CD8-positive, alpha-beta T cell (primary cell): ENCODE measurements at places on chromosomes 12 and 14.
A peak's percentile ranks its signal among the peaks of the same experiment; 100 is the strongest.

DNA sequence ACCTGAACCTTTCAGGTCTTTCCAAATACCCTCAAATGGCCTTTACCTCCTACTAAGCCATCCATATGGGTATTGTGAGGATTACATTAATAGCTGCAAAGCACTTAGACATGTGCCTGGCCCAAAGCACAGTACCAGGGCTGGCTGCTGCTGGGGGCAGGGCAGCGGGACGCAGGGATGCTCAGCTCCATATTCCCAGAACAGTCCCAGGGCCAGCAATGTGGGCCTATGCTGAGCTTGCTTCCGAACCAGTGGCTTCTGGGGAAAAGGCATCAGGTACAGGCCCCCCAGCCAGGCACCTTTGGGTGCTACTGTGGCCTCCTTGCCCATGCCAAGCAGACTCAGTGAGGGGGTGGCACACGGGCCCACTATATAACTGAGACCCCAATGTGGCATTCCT is 10.4 kb downstream of the ACTN1 start:
- no peak for DNase-seq

GRCh38 chr14:34711169-34711568 is 3.2 kb downstream of the CFL2 start:
- no peak for DNase-seq

DNA sequence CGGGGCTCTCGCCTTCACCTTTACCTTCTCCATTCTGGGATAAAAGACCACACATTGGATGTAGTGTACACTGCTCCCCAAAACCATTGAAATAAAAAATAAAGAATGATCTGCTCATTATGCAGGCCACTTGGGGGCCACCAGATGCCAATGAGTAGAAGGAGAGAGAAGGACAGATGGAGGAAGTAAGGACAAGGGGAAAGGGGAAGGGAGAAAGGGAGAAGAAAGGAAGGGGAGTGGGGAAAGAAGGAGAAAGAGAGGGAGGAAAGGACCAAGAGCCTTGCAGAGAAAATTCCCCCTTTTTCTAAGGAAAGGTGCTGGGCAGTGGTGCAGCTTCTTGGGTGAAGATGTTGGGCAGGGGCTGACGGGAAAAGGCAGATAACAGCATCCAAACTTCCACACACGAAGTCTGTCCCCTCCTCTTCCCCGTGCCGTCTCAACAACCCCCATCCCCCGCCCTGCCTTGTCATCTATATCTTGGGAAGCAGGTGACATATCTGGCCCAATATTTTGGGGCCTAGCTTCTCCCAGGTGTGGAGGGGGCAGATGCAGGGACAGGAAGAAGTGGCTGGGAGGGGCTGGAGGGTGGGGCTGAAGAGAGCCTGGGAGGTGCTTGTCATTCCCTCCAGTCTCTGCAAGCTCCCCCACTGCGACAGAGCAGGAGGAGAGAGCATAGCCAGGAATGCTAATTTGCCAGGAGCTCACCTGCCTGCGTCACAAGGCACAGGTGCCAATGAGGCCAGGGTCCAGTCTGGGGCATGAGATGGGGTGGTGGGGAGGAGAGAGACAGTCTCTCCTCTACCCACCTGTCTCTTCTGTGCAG is 107.5 kb downstream of the SINHCAF start:
- no peak for DNase-seq

- DNase-seq: no peak
These were observed 29.3 kb downstream of the PPM1A start for GRCh38 chr14:60278350-60278749.

- DNase-seq: no peak
These were observed 147.5 kb downstream of the KITLG start for GRCh38 chr12:88432531-88433490.

- DNase-seq: no peak
These were observed 5.7 kb downstream of the NEDD8 start for GRCh38 chr14:24226473-24226872.

GRCh38 chr14:64195199-64195598 is 99.0 kb downstream of the ESR2 start:
- DNase-seq: no peak

- DNase-seq: no peak
These were observed 15.3 kb downstream of the RNASE2 start for GRCh38 chr14:20970647-20970982.

- DNase-seq: no peak
These were observed 4.8 kb upstream of the SERPINA9 start for GRCh38 chr14:94480809-94481208.

GRCh38 chr12:110371408-110372055 is 32.0 kb downstream of the ANAPC7 start:
- no peak for DNase-seq

DNA sequence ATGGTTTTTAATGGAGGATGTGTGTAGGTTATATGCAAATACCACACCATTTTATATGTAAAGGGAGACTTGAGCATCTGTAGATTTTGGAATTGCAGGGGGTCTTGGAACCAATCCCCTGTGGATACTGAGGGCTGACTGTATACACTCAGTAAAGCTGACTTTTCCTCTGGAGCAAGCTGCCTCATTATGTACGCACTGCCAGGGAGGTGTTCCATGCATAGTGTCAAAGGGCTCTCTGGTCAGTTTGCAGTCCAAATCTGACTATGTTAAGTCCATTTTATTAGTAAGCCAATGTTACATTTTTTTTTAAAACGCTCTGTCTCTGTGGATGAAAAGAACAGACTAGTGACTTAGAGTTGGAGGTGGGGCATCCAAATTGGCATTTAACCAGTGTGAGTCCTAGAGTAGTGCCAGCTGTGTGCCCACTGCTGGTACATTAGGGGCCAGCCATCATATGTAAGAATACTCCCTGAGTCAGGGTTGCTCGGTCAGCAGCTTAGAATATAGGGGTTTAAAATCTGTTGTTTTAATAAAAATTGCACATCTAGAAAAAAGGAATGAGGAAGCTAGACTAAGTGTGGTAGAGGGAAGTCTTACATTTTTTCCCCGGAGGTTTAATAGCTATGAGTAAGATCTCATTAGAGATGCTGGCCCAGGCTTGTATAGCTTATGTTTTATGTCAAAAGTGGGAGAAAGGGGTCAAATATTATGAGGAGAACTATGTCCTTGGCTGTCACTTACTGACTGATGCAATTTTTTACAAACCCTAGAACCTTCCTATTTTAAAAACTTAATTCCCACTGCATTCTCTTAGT is 87.0 kb downstream of the TESC start:
- no peak for DNase-seq

DNA sequence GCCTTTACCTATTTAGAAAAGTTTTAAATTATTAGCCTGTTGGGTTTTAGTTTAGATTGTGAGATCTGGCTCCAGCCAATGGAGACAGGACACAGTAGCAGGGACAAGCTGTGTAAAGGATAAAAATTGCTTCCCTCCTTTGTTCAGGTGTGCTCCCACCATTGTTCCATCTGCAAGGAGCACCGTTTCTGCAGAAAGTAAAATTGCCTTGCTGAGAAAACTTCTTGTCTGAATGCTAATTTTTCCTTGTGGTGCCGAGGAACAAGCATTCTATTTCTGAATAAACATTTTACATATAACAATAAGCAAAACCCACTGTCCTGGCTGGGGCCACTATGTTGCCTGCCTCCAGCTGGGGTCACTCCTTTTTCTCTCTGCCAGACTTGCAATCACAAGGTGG is 72.7 kb upstream of the ZFP36L1 start:
- DNase-seq: no peak

DNA sequence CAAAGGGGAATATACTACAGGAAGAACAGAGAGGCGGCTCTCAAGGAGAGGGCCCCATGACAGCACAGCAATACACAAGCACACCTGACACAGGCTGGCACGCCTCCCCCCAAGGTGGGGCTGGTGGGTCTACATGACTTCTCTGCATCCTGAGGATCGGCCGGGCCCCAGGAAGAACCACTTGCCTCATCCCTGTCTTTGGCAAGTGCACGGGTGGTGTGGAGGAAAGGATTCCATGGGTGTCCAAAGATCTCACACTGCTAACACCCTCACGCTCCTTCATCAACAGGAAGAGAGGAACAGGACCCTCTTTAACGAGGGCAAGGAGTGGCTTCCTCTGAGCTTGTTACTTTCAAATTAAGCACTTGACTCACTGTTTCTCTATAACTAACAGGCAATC is 7.3 kb downstream of the VAMP1 start:
- DNase-seq: peak; percentile 40

DNA sequence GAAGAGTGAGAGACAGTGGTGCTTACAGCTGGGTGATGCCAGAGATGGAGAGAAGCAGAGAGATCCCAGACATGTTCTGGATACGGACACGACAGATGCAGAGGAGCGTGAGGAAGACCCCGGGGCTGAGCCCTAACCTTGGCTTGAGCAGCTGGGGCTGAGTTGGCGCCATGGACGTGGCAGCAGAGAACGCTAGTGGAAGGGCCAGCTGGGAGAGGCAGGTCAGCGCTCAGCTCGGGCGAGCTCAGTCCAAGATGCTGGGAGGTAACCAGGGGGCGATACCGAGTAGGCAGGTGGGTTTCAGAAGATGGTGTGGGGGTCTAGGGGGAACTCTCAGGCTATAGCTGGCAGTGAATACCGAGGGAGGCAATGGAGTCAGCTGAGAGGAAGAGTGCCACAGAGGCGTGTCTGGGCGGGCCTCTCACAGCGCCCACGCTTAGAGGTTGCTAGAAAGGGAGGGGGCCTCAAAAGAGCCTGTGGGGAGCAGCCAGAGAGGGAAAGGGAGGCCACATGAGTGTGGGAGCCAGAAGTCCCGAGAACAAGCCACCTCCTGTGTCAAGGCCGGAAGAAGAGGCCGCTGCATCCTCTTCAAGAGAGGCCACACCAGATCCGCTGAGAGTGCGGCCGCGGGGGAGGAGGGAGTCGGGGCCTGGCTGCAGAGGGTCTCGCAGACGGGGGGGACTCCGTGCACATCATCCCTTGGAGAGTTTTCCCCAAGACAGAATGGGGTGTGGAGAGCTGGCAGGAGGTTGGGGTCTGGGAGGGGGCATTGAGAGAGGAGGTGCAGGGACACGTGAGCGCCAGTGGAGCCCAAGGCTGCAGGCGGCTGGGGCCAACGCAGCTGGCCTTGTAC is 57.0 kb upstream of the DIO3 start:
- peak; percentile 31 for DNase-seq

DNA sequence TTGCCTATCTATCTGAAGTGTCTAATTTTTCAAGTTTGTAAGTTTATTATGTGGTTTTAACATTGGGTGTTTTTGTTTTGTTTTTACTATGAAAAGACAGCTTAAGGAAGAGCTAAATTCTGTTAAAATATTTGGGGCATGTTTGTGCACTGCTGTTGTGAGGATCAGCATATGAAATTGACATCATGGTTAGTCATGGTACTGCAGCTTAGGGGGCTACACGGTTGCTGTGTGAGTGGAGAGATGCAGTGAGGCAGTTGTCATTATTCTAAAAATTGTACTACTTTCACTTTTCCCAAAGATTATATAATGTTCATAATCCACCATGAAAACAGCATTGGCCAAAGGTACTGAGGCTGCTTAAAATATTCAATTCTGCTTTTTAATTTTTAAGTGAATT is 49.0 kb downstream of the ZC3H14 start:
- no peak for DNase-seq

GRCh38 chr12:2374092-2374906 is 321.5 kb downstream of the CACNA1C start:
- DNase-seq: no peak

- no peak for DNase-seq
These were observed 21.0 kb upstream of the DCN start for GRCh38 chr12:91203610-91204009.

DNA sequence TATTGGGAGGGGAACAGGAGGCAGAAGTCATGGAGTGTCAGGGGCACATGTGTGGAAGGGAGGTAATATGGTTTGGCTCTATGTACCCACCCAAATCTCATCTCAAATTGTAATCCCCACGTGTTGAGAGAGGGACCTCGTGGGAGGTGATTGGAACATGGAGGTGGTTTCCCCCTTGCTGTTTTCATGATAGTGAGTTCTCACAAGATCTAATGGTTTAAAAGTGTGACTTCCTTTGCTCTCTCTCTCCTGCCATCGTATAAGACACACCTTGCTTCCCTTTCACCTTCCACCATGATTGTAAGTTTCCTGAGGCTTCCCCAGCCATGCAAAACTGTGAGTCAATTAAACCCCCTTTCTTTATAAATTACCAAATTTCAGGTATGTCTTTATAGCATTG is 41.6 kb upstream of the CDK17 start:
- DNase-seq: no peak

DNA sequence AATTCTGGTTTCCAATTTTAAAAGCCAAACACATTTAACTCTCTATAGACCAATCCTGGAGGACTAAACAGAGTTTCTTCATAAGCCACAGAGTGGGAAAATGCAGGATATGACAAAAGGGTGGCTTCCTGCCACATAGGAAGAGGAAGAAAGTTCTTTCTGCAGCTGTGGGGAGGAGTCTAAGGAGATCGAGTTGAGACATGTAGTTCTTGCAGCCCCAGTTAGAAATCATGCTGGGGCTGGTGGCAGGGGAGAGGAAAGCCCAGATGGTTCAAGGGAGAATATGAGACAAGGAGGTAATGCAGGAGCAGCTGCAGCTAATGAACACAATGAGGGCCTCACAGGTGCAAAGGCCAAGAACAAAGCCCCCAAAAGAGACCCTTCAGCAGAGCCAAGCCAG is 85.0 kb upstream of the ARID2 start:
- no peak for DNase-seq

GRCh38 chr12:62799766-62800406 is 135.1 kb downstream of the PPM1H start:
- DNase-seq: no peak

GRCh38 chr12:46547421-46548354 is 175.1 kb upstream of the SLC38A2 start:
- DNase-seq: no peak

- no peak for DNase-seq
These were observed 89.3 kb downstream of the NTN4 start for GRCh38 chr12:95701275-95701674.

GRCh38 chr12:45577844-45578399 is 151.6 kb upstream of the ARID2 start:
- no peak for DNase-seq

DNA sequence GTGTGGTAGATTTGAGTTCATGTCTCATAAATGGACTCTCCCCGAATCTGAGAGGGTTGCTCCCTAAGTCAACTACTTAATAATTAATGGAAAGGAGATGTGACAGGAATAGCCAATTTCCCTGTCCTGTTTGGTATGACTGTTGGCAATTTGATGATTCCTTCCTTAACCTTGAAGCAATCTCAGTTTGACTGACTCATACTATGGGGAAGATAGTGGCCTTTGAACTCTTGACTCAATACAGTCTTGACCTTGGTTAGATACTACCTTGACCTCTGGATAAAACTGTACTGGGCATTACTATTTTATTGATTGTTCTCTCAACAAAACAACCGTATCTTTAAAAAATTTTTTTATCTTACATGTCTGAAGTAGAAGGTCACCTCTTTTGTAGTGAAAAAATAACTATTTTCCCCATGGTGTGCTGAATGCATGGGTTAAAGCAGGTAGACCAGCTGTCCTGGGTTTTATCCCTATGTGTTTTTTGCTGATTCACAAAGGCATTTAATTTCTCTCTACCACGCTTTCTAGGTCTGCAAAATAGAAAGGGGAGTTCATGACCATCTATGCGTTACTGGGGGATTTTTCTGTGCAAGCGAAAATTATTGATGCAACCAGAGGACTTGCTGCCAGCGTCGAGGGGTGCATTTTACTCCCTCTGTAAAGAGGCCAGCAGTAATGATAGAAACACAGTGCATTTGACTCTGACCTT is 80.1 kb downstream of the ETV6 start:
- DNase-seq: no peak

- no peak for DNase-seq
These were observed 36.9 kb upstream of the SINHCAF start for GRCh38 chr12:31362759-31363415.
